ENCODE measurements at places on chromosomes 5 and 9.
A peak's percentile ranks its signal among the peaks of the same experiment; 100 is the strongest.

DNA sequence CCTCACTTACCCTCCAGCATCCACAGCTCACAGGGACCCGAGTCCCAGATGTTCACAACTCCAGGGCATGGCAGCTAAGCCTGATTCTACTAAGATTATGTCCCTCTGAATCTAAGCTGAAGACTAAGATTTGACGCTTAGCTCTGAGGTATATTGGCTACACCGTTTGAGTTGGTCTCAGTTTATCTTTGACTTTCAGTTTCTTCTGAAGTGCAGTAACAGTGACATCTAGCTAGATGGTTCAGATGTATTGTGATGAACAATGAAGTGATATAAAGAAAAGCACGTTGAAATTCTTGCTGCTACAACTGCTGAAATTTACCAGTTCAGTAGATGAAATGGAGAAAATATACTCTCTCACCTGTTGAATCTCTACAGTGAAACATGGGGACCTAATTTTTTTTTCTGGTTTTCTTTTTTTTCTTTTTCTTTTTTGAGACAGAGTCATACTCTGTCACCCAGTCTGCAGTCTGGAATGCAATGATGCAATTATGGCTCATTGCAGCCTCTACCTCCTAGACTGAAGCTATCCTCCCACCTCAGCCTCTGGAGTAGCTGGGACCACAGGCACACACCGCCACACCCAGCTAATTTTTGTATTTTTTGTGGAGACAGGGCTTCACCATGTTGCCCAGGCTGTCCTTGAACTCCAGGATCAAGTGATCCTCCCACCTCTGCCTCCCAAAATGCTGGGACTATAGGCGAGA lies 15.7 kb downstream of the RFK start:
- no peak for DNase-seq

DNA sequence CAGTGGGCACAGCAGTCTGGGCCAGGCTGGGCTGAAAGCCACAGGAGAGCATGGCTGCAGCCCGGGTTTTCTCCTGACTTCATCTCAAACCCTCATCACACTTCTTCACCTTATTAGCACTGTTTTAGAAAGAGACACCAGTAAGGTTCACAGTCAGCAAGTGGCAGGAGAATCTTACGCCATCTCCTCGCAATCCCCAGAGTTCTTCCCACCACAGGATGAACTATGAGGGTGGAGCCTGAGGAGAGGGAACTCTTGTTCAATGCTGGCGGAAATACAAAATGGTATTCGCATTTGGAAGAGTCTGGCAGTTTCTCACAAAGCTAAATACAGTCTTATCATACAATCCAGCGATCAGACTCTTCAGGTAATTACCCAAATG lies 14.7 kb downstream of the BICD2 start:
- DNase-seq = no peak

DNA sequence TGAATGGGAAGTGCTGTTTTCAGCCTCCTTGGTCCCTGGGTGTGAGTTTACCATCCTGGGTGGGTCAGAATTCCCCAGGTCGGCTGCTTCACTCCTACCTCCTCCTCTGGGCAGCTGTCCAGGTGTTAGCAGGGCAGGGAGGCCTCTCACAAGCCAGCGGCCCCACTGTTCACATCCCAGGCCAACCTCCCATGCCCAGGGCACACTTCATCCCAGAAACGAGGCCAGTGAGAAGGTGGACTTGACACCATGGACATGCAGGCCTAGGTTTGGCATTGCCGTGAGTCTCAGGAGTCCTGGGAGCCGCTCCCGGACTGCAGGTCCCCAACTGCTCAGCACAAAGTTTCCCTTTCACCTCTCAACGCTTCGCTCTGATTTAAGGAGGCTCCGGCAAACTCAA lies 229.6 kb upstream of the IRX2 start:
- DNase-seq = no peak

DNA sequence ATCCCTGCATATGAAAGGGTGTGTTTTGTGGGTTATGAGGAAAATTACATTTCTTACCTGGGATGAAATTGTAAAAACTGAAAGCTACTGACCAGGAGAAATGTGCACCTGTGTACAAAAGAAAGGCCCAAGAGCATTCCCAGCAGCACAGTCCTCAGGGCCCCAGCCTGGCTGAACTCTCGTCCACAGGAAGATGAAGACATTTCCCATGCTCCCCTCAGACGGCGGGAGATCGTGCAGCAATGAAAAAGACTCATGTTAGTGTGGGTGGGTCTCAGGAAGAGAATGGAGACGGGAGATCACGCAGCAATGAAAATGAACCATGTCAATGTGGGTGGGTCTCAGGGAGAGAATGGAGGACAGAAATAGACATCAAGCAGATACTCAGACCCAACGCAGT lies 12.6 kb upstream of the LCN15 start:
- no peak for DNase-seq

- peak; percentile 52 for DNase-seq
Measured at GRCh38 chr5:159051421-159052282, 48.1 kb downstream of the EBF1 start.

DNA sequence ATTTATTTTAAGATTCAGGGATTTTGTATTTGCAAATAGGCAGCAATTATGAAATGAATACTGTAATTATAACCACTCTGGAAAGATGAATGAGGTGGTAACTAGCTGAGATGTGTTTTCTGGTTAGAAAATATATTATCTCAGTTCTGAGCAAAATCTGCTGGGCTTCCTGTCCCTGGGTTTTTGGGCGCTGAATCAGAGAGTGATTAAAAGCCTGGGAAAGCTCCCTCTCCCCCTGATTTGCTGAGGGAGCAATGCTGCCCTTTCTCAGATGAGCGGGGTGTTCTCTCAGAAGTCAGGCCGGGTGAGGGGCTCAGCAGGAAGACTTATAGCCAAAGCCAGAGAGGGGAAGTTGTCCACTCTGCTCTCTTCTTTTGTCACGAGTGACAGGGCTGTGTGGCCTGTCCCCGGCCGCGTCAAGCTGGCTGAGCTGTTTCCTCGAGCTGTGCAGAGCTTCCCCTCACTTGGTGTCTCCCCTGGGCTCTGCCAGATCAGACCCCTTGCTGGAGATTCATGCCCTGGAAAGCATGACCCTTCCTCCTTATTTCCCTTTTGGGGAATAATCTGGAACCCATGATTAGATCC lies 39.8 kb upstream of the PITX1 start:
- peak; percentile 17 for DNase-seq

DNA sequence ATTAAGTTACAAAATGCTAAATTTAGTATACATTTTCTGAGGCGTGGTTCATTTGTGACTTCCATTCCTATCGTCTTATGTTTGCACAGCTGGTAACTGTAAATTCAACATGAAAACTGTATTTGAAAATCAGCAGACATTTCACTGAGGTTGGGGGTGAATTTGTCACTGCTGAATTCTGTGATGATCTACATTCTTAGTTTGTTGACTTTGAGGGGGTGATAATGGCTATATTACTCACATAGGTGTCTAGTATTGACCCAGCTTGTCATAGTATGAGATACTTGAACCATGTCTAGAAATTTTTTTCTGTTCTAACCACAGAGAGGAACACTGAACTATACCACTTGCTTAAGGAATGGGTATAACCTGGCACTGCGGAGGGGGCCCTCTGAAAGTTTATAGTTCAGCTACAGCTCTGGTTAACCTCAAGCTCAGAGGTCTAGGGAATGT lies 313.3 kb downstream of the PIK3R1 start:
- no peak for DNase-seq

- DNase-seq = no peak
Measured at GRCh38 chr9:110115341-110115820, 92.6 kb downstream of the C9orf152 start.

- DNase-seq = no peak
Measured at GRCh38 chr5:138054206-138054605, 21.3 kb upstream of the FAM13B start.

DNA sequence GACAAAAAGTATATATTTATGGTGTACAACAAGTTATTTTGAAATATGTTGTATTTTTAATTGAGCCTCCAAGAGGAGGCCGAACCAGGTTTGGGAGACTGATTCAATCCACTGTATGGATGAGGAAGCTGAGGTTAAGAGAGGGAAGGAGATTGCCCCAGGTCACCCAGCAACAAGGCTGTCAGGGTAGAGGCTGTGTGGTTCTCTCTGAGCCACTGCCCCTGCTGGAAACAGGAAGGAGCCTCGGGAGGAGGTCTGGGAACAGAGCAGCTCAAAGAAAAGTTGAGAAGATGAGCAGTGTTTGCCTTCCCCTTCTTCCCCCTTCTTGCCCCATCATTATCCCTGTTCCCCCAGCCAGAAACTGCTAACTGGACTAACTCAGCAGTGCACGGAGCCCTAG lies 6.6 kb upstream of the FAT2 start:
- DNase-seq = no peak

- no peak for DNase-seq
Measured at GRCh38 chr5:10168254-10168653, 81.4 kb downstream of the ATPSCKMT start.

DNA sequence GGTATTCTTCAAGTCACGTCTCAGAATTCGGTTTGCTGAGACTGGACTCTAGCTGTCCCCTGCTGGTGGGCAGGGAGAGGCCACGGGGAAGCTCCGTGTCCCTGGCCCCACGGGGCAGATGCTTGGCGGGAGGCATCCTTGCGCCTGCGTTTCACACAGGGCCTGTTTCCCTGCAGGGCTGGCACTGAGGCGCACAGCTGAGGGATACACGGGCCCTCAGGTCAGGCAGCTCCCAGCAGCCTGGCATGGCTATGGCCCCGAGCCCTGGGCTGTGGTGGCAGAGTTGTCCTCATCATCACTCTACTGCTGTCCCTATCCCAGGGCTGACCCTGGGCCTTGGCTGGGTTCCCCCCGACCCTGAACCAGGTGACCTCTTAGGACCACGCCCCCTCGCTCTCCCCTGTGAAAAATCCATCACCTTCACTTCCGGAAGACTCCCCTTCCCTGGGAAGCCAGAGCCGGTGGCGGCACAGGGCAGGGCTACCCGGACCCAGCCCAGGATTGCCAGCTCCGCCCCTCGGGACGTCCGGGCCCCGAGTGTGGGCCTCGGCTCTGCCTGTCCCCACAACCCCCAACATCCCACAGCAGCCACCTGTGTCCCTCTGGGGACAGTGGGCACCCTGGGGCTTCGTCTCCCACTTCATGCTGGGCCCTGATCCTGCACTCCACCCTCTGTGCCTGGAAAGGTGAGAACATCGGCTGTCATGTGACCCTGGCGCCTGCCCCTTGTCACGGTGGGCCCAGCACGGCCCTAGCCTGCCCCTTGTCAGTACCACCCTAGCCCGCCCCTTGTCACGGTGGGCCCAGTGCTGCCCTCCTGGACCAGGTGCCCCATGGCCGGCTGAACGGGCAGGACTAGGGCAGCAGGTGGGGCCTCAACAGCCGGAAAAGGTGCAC lies 5.0 kb downstream of the DPP7 start:
- no peak for DNase-seq

GRCh38 chr5:124856726-124857125 lies 110.3 kb upstream of the ZNF608 start:
- DNase-seq = no peak

- DNase-seq = no peak
Measured at GRCh38 chr9:107137495-107138202, 145.4 kb upstream of the RAD23B start.

DNA sequence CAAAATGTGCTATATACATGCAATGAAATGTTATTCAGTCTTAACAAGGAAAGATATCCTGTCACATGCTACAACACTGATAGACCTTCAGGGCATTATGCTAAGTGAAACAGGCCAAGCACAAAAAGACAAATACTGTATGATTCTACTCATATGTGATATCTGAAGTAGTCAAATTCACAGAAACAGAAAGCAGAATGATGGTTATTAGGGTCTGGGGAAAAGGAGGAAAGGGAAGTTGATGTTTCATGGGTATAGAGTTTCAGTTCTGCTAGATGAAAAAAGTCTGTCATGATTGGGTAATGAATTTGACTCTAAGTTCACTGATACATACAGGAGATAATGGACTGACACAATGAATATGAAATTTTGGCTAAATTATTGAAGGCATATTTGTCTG lies 11.2 kb upstream of the RIC1 start:
- no peak for DNase-seq

- no peak for DNase-seq
Measured at GRCh38 chr5:3809455-3809854, 213.8 kb downstream of the IRX1 start.

GRCh38 chr9:18605766-18606180 lies 131.8 kb downstream of the ADAMTSL1 start:
- DNase-seq = peak; percentile 33

DNA sequence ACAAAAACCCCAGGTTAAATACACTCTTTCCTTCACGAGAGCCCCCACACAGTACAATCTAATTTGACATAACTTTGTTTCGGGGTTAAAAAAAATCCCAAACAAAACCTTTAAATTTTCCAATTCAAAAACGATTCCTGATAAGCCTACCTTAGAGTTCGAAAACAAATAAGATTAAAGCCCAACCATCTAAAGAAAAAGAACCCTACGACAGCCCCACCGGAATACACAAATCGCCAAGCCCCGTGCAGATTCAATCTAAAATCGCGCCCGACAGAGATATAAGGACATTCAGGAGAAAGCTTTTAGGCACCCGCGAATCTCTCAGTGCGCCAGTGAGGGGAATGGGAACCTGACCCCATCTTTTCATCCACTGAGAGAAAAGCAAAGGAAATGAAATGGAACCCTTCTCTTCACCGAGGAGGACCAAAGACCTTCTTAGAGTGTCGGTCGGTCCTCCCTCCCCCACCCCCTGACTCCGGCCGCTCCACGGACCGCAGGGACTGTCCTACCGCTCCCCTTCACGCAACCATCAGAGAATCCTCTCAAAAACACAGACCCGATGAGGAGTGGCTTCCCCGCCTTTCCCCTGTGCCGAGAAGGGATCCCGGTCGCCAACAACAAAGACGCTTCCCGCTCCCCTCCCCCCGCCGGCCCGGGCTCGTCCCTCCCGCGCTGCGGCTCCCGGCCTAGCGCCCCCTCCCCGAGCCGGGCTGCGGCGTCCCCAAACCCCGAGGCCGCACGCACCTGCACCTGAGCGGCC lies 925 bp downstream of the ABHD17B start:
- DNase-seq = peak; percentile 62

DNA sequence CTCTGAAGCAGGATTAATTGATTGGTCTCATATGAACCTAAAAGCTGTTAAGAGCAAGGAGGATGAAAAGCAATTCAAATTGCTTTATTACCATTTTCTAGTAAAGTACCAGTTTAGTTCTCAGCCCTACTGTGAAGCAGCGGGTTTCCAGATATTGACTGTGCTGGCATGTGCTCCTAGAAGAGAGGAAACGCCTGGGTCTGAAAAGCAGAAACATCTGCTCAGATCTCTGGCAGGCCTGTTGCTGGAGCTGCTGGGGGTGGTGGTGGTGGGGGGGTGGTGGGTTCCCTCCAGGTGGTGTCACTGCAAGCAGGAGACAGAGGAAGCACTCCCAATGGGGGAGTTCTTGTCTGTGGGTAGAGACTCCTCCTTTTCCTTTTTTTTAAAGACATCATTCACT lies 105.5 kb upstream of the ZNF462 start:
- no peak for DNase-seq

GRCh38 chr5:39506211-39506610 lies 81.4 kb upstream of the DAB2 start:
- no peak for DNase-seq

GRCh38 chr9:18672706-18673105 lies 198.8 kb downstream of the ADAMTSL1 start:
- DNase-seq = no peak

- DNase-seq = no peak
Measured at GRCh38 chr9:33437898-33438297, 9.5 kb downstream of the AQP3 start.

- DNase-seq = no peak
Measured at GRCh38 chr9:96245399-96245798, 56.6 kb downstream of the HSD17B3 start.

GRCh38 chr5:10550222-10550995 lies 13.5 kb upstream of the ANKRD33B start:
- no peak for DNase-seq

- no peak for DNase-seq
Measured at GRCh38 chr5:146091881-146092280, 13.5 kb downstream of the PLAC8L1 start.
